Activated naive CD8-positive, alpha-beta T cell treated with anti-CD3 and anti-CD28 coated beads, Interleukin-2, amount 10 ng/mL, durations not matched to agents 7 days and 5 days (primary cell): ENCODE measurements at places on chromosomes 2 and 18.
A peak's percentile ranks its signal among the peaks of the same experiment; 100 is the strongest.

GRCh38 chr2:208713066-208713745 is 306.6 kb downstream of the PTH2R start:
- DNase-seq: no peak

- no peak for DNase-seq
Measured at GRCh38 chr2:66531567-66531966, 96.6 kb downstream of the MEIS1 start.

DNA sequence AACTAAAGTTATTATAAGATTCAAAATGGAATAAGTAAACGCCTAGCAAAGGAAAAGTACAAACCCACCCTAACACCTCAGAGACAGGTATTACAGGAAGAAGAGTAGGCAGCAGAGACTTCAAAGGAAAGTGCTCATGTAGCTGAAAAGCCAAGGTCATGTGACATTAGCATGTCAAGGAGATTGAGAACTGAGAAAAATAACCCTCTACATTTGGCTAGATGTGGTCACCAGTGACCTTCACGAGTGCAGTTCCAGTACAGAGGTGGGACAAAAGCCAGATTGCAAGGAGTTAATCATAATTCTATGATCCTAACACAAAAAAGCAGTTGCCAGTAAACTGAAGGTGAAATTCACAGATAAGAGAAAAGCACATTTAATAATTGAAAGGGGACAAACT is 252.7 kb downstream of the ZEB2 start:
- DNase-seq: no peak

DNA sequence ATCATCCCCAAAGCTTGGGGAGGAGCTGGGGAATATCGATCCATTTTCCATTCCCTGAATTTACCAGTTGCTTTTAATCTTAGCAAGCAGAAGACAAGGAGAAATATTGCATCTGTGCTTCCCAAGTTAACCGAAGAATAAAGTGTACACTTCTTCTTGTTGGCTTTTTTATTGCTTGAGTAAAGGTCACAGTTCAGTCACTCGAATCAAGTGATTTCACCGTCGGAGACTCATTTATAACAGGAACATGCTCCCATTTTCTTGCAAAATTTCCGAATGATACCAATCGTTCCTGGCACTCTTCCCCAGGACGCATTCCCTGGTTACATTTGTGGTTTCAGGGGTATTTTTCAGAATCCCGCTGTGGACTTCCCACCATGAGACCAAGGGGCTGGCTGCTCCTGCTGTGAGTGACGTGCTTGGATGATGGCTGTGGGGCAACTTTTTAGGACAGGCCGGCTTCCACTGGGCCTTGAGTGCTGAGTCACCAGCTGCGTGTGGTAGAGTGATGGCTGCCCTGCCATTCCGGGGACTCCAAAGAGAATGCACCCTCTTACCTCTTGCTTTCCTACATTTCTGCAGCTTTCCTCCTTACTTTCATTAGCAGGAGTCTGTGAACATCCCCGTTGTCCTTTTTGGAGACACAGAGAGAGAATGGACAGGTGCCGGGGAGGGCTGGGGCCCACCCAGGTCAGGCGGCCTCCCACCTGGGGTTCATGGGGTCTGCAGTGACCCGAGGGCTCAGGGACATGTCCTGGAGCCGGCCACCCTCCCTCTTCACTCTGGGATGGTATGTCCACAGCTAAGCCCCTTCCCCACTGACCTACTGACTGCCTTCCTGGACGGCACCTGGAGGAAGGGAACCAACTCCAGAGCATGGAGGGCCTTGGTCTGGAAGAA is 60.7 kb upstream of the HDAC4 start:
- no peak for DNase-seq

DNA sequence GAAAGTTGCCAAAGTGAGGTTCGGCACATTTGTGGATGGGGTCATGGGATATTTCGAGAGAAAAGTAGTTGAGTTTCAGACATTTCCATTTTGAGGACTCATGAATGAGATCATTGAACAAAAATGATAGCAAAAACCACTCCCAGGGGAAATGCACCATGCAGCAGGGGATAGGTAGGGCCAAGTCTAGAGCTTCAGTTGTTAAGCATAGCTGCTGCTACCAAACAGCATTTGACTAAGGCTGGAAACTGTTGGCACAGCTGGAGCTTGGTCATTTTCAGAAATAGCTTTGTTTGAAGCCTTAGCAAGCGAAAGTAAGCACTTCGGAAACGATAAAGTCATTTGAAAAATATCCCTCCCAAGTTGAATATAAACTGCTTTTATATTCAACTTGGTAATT is 431.8 kb downstream of the SOCS6 start:
- no peak for DNase-seq

DNA sequence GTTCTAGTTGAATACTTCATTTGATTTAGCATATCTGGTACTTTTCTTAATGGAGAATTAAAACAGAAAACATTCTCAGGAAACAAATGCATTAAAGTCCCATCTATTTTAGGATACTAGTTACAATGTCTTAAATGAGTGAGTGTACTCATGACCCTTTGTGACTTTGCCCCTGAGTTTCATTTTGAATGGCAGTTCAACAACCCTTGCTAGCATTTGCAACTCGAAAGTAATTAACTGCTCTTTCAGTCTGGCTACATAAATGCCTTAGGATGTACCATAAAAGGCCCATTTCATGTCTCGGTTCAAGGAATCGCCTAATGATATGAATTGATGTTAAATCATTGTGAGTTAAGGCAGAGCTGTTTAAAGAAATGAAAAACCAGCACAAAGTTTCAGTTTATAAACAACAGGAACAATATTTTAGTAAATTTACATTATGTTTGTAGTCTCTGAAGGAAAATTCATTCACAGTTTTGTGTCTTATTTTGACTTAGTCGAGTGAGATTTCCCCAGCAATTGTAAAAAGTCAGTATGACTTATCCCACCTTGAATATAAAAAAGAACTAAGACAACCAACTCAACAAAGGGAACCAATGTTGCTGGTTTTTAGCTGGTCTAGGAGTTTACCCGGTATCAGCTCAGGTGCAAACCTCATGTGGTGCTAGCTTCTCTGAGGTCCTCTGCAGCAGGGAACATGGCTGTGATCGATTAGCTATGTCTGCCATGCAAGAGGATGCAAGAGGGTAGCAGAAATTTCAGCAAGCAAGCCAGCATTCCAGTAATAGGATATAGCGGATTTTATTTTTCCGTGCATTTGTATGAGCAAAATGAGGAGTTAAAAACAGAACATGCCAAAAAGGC is 386.2 kb downstream of the PTPRM start:
- DNase-seq: no peak

GRCh38 chr2:776038-776437 is 98.8 kb upstream of the TMEM18 start:
- no peak for DNase-seq

GRCh38 chr2:27118525-27119329 is at the start of gene CGREF1:
TSS of gene CGREF1 (minus strand) at chr2:27119128. CDS start at chr2:27104366, 14,762 bp downstream.
- DNase-seq: peak; percentile 51
